ENCODE measurements at places on chromosomes 13 and 19.
A peak's percentile ranks its signal among the peaks of the same experiment; 100 is the strongest.

GRCh38 chr13:21673789-21674489 is 3.1 kb downstream of the FGF9 start:
- peak overlapping the region; percentile 69 for H3K4me3 ChIP-seq
- H3K27ac ChIP-seq, result no peak overlapping the region
- no peak for DNase-seq
- peaks cover 58% of the 10 kb centered on the region for H3K27me3 ChIP-seq

DNA sequence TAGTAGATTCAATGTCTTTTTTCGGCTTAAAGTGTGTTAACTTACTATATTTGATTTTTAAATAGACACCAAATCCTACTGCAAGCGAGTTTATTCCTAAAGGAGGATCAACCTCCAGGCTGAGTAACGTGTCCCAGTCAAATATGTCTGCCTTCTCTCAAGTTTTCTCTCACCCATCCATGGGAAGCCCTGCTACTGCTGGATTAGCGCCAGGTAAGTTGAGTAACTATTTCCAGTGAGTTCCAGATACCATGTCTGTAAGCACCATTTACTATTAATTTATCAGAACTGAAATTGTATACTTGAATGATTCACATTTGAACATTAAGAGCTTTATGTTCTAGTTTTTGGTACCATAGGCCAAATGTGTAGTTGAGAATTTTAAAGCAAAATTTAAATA is 81.8 kb downstream of the PAN3 start:
- H3K4me3 ChIP-seq, result no peak overlapping the region
- no peaks in the 10 kb centered on the region for H3K27me3 ChIP-seq
- no peak overlapping the region for H3K27ac ChIP-seq
- DNase-seq, result no peak
- H3K36me3 ChIP-seq, result peaks cover 3% of the 10 kb centered on the region

DNA sequence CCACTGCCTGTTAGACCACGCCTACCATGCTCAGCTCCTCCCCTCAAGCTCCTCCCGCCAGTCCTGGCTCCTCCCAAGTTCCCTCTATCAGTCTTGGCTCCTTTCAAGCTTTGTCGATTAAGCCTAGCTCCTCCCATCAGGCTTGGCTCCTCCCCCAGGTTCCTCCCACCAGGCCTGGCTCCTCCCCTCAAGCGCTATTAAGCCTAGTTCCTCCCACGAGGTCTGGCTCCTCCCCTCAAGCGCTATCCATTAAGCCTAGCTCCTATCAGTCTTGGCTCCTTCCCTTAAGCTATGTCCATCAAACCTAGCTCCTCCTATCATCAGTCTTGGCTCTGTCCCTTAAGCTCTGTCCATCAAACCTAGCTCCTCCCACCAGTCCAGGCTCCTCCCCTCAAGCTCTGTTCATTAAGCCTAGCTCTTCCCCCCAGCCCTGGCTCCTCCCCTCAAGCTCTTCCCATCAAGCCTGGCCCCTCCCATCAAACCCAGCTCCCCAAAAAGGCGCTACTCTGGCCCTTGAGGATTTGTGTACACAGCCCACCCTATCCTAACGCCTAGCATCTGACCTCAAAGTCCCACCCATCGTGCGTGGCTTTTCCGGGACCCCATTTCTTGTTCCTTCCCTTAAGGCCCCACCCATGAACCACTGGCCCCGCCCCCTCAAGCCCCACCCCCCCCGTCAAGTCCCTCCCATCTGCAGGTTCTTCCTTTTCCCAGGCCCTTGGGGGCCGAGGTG is 10.0 kb downstream of the CAMSAP3 start:
- no peaks in the 10 kb centered on the region for H3K27me3 ChIP-seq
- DNase-seq, result no peak
- H3K27ac ChIP-seq, result no peak overlapping the region
- H3K4me3 ChIP-seq, result no peak overlapping the region
- no peaks in the 10 kb centered on the region for H3K4me1 ChIP-seq

- H3K27me3 ChIP-seq, result no peaks in the 10 kb centered on the region
- no peak overlapping the region for H3K27ac ChIP-seq
- H3K4me3 ChIP-seq, result no peak overlapping the region
- DNase-seq, result no peak
- peaks cover 5% of the 10 kb centered on the region for H3K36me3 ChIP-seq
Measured at GRCh38 chr13:108288741-108289140, 19.2 kb downstream of the TNFSF13B start.

- no peak overlapping the region for H3K4me3 ChIP-seq
- no peak for DNase-seq
- H3K36me3 ChIP-seq, result no peaks in the 10 kb centered on the region
- no peak overlapping the region for H3K27ac ChIP-seq
Measured at GRCh38 chr19:2538096-2538757, 62.3 kb downstream of the GADD45B start.

DNA sequence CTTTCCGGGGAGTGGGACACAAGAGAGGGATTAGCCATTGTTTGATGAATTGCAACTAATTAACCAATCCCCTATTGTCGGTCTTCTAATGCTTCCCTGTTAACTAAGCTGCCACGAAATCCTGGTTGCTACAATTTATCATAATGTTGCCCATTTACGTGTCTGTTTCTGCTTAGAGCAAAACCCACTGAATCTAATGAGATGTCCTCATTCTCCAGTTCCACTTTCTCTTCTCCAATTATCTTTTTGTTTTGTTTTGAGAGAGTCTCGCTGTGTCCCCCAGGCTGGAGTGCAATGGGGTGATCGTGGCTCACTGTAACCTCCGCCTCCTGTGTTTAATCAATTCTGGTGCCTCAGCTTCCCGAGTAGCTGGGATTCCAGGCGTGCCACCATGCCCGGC is 5.2 kb upstream of the DPP9 start:
- no peaks in the 10 kb centered on the region for H3K27me3 ChIP-seq
- DNase-seq, result no peak
- no peak overlapping the region for H3K27ac ChIP-seq
- H3K4me3 ChIP-seq, result no peak overlapping the region

GRCh38 chr19:30861919-30862318 is 487.3 kb downstream of the TSHZ3 start:
- H3K27me3 ChIP-seq, result no peaks in the 10 kb centered on the region
- H3K36me3 ChIP-seq, result no peaks in the 10 kb centered on the region
- no peak overlapping the region for H3K27ac ChIP-seq
- DNase-seq, result no peak

GRCh38 chr19:3656073-3656746 is 29.6 kb upstream of the CACTIN start:
- H3K4me1 ChIP-seq, result no peaks in the 10 kb centered on the region
- no peak for DNase-seq
- H3K36me3 ChIP-seq, result peaks cover 7% of the 10 kb centered on the region
- no peak overlapping the region for H3K27ac ChIP-seq

GRCh38 chr13:82275644-82276043 is 1606.6 kb downstream of the SLITRK1 start:
- no peak overlapping the region for H3K4me3 ChIP-seq
- H3K27me3 ChIP-seq, result no peaks in the 10 kb centered on the region
- no peak overlapping the region for H3K27ac ChIP-seq
- H3K36me3 ChIP-seq, result no peaks in the 10 kb centered on the region
- DNase-seq, result no peak

GRCh38 chr13:59774491-59774971 is 389.2 kb downstream of the DIAPH3 start:
- H3K36me3 ChIP-seq, result no peaks in the 10 kb centered on the region
- DNase-seq, result no peak
- H3K4me1 ChIP-seq, result no peaks in the 10 kb centered on the region
- no peak overlapping the region for H3K27ac ChIP-seq

GRCh38 chr19:45177817-45178261 is at the start of gene TRAPPC6A:
Gene TRAPPC6A, minus strand, starts transcription at chr19:45178237. Its CDS starts 19 bp downstream, at chr19:45178218.
- DNase-seq, result no peak
- H3K4me1 ChIP-seq, result peaks cover 2% of the 10 kb centered on the region
- no peaks in the 10 kb centered on the region for H3K27me3 ChIP-seq
- H3K27ac ChIP-seq, result peak within 1 kb of the TSS; percentile 95

- no peak overlapping the region for H3K27ac ChIP-seq
- DNase-seq, result no peak
- H3K27me3 ChIP-seq, result no peaks in the 10 kb centered on the region
- no peaks in the 10 kb centered on the region for H3K36me3 ChIP-seq
- no peak overlapping the region for H3K4me3 ChIP-seq
Measured at GRCh38 chr19:23802290-23802689, 43.6 kb upstream of the ZNF681 start.

- H3K27me3 ChIP-seq, result no peaks in the 10 kb centered on the region
- H3K27ac ChIP-seq, result no peak overlapping the region
- DNase-seq, result no peak
- H3K36me3 ChIP-seq, result no peaks in the 10 kb centered on the region
Measured at GRCh38 chr19:53808710-53809125, 15.4 kb downstream of the NLRP12 start.

DNA sequence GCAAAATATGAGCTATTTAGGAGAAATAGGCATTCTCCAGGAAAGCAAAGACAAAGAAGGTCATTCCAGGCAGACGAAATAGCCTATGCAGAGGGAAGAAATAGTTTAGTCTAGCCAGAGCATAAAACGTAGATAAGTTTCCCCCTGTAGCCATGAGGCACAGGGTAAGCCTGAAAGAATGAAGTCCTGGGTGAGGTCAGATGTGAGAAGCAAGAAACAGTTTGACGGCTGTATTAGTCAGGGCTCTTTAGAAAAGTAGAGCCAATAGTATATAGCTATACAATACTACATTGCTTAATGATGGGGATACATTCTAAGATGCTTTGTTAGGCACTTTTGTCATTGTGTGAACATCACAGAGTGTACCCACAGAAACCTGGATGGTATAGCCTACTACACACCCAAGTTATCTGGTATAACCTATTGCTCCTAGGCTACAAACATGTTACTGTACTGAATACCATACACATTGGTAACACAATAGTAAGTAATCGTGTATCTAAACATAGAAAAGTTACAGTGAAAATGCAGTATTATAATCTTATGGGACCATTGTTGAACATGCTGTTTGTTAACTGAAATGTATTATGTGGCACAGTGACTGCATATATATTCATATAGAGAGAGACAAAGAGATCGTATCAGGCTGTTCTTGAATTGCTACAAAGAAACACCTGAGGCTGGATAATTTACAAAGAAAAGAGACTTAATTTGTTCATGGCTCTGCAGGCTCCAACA is 59.3 kb upstream of the WDFY2 start:
- no peak overlapping the region for H3K27ac ChIP-seq
- H3K36me3 ChIP-seq, result no peaks in the 10 kb centered on the region
- H3K4me1 ChIP-seq, result no peaks in the 10 kb centered on the region
- no peak overlapping the region for H3K4me3 ChIP-seq

- H3K27ac ChIP-seq, result no peak overlapping the region
- DNase-seq, result no peak
- no peak overlapping the region for H3K4me3 ChIP-seq
- no peaks in the 10 kb centered on the region for H3K36me3 ChIP-seq
- H3K4me1 ChIP-seq, result no peaks in the 10 kb centered on the region
Measured at GRCh38 chr13:43647471-43647870, 139.3 kb downstream of the ENOX1 start.

DNA sequence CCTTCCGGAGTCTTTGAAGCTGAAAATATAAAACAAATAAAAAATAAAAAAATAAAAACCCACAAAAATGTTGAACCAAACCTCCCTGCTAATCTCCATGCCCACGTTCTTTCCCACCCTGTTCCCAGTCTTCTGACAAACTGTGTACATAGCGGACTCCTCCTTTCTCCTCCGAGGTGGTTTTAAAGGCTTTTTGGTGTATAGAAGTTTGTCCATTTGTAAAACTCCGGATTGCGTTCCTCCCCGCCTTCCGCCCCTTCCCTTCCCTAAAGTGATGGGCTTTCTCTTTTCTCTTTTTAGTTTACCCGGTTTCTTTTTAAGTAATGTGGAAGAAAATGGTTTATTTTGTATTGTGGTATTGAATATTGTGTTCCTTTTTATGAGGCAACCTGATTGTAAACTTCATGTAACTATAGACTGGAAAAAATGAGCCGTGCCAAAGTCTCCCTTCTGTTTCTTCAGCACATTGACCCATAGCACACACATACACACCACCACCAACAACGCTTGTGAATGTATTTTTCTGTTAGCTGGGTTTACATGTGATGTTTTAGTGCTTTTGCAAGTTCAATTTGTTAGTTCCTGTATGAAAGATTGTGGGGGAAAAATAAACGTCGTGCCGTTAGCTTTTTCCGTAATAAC is 4.4 kb downstream of the ZIC2 start:
- no peak overlapping the region for H3K27ac ChIP-seq
- no peak for DNase-seq
- H3K27me3 ChIP-seq, result peaks cover 98% of the 10 kb centered on the region
- no peaks in the 10 kb centered on the region for H3K4me1 ChIP-seq

DNA sequence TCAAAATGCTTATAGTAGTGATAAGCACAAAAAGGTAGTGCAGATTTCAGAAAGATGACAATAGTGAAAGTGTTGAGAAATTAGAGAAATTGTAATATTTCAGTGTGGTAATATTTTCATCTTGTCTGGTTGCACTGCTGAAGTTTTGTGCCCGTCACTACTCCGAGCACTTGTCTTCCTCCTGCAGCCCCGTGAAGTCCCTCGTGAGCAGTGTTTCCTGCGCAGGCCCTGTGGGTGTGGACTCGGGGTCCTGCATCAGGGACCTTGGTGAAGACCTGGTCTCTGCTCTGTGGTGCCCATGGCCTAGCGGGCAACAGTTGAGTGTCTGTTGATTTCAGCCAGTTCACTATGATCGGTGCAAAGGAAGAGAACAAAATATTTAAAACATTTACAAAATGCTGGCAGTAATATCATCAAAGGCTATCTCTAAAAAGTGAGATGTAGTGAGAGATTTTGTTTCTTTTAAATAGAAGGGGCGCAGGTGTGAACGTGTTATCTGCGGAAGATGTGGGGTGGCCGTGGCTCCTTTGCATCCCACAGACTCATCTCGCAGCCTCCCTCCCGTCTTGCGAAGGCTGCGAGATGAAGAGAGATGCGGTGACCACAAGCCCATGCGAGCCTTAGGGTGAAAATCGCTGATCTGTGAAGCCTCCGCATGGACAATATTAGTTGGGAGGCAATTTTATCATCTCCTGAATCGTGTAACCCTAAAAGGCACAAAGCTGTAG is 27.7 kb upstream of the DCUN1D2 start:
- no peak for DNase-seq
- no peaks in the 10 kb centered on the region for H3K27me3 ChIP-seq
- H3K36me3 ChIP-seq, result no peaks in the 10 kb centered on the region
- no peaks in the 10 kb centered on the region for H3K4me1 ChIP-seq

DNA sequence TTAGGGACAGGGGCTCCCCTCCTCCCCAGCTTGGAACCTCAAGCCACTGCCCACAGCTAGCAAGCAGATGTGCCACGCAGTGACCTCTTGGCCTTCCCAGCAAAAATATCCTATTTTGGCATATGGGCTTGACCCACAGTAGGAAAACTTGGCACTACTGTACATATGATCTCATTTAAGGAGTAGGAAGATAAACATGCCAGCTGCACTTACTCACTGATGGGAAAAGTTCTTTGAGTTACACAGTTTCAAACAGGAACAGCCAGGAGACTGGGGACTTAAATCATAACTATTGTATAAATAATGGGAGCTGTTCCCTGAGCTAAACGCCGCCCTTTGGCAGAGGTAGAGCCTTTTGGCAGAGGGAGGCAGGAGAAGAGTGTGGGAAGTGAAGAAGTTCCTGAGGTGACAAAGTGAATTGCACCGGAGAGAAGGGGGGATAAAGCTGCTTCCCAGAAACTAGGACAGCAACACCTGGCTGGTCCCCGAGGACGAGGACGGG is 6.1 kb downstream of the SACS start:
- H3K36me3 ChIP-seq, result no peaks in the 10 kb centered on the region
- no peaks in the 10 kb centered on the region for H3K27me3 ChIP-seq
- H3K4me1 ChIP-seq, result no peaks in the 10 kb centered on the region
- peak; percentile 57 for DNase-seq
- H3K27ac ChIP-seq, result peak overlapping the region; percentile 73

- no peak overlapping the region for H3K27ac ChIP-seq
- DNase-seq, result no peak
- peaks cover 42% of the 10 kb centered on the region for H3K27me3 ChIP-seq
- H3K36me3 ChIP-seq, result no peaks in the 10 kb centered on the region
- H3K4me1 ChIP-seq, result peaks cover 29% of the 10 kb centered on the region
Measured at GRCh38 chr19:1465191-1466016, 13.6 kb downstream of the C19orf25 start.

All from breast epithelium (tissue), 4 donors.